Brain pericyte (primary cell): ENCODE measurements at places on chromosomes 12 and 14.
A peak's percentile ranks its signal among the peaks of the same experiment; 100 is the strongest.

GRCh38 chr12:113933201-113933786 is 32.8 kb downstream of the RBM19 start:
- peak; percentile 91 for DNase-seq

DNA sequence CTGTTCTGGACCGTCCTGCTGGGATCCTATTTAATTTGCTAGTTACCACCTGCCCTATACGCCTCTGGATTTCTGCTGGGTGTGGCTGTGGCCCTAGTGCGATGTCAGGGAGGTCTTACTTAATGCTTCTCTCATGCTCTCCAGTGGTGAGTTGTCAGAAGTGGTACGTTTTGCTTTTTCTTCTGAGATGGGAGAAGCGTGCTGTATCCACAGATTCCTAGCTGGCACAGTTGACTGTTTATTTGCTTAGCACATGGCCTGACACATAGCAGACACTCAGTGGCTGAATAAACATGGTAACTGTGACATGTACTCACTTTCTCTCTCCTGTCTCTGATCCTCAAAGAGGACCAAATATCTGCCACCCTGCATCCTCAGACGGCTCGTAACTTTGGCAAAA is 107.3 kb downstream of the CACNA1C start:
- no peak for DNase-seq

GRCh38 chr14:74525361-74525851 is 31.8 kb downstream of the ISCA2 start:
- DNase-seq = no peak

- no peak for DNase-seq
These were observed 18.6 kb downstream of the KMT2D start for GRCh38 chr12:49041881-49042484.

GRCh38 chr12:132772606-132773005 is 11.0 kb upstream of the ANKLE2 start:
- DNase-seq = no peak
